ENCODE measurements at places on chromosomes 7 and 10. TPM values are rescaled to one million over a fixed set of nuclear protein-coding genes. Genes with fewer than 3 reads are reported as not detected.

The CRYGN gene
- total RNA-seq = not detected

The GIMAP6 gene
- total RNA-seq = 47.7 TPM

The SPDYE6 gene
- not detected for total RNA-seq

The ADRB1 gene
- total RNA-seq = not detected

DNA sequence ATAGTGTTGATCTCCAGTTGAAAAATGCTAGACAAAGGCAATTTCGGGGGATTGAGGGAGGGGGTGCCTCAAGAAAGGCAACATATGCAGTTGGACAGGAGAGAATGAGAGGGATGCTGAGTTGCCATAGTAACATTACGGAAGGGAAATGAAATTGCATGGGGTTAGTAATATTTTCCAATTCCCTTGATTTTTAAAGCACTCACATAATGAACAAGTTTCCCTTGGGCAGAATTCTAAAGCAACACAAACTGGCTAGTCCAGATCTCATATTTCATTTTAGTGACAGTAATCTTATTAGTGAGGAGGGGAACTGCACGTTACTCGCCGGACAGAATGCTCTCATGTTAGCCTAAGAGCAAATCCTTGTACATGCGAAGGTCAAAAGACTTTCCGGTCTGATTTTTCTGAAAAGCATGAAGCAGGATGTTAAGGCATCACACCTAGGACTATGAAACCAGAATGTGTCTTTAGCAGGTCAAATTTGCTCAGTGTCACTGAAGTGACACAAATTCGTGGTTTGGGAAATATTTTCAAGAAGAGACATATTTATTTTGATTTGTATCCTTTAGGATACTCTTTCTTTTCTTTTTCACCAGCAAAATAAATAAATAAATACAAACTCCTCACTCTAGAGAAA lies 165.5 kb downstream of the ANK3 start:
- DNase-seq = no peak

DNA sequence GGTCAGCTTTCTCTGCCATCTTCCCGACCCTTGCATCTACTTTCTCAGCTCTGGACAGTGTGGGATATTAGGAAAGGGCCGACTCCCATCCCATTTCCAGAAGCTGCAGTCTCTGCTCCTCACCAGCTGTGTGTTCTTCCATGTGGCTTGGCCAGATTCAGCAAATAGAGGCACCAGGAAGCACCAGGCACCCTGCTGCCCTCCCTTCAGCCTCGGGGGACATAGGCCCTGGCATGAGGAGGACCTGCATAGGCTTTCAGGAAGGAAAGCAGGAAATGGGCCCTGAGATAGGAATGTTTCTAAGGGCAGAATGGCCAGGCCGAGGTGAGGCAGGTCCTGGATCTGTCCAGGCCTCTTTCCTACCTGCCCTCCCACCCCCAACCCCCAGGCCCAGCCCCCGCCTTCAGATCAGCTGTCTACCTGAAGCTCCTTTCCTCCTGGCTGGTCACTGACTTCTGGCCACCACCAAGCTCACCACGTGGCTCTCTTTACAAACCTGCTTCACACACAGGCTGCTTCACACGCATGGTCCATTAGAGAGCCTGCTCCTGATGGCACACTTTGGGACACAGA lies 27.5 kb upstream of the PURB start:
- no peak for DNase-seq

GRCh38 chr7:74480861-74481417 lies 27.2 kb downstream of the GTF2IRD1 start:
- peak; percentile 9 for DNase-seq

DNA sequence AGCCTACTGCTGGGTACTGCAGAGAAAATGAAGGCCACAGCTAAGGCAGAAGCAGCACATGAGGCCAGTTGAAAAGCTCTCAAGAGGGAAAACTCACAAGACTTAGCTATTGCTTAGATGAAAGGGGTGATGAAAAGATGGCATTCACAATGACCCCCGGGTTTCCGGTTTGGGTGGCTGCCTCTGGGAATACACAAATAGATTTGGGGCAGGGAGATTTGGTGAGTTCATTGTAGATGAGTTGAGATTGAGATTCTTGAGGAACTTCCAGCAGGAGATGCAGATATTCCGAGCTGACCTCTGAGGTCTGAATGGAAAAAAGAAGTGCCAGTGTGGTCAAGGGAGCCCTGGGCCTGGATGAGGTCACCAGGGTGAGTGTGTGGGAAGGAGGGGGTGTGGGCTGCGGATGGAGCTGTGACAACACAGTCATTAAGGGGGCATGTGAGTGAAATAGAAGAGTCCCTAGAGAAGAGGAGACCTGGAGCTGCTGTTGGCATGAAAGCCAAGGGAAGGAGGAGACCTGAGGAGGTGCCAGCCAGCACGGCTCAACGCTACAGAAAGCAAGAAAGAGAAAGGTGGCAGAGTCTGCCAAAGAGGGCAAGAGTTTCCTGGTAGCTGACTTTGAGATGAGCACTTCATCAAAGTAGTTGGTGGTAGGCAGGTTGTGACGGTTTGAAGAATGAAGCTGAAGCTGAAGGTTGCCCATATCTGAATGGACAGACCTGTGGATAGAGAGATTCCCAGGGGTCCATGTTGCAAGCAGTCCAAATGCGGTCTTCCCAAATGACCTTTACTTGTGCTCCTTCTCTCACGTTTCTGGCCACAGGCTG lies 43.7 kb downstream of the HIF1AN start:
- no peak for DNase-seq

DNA sequence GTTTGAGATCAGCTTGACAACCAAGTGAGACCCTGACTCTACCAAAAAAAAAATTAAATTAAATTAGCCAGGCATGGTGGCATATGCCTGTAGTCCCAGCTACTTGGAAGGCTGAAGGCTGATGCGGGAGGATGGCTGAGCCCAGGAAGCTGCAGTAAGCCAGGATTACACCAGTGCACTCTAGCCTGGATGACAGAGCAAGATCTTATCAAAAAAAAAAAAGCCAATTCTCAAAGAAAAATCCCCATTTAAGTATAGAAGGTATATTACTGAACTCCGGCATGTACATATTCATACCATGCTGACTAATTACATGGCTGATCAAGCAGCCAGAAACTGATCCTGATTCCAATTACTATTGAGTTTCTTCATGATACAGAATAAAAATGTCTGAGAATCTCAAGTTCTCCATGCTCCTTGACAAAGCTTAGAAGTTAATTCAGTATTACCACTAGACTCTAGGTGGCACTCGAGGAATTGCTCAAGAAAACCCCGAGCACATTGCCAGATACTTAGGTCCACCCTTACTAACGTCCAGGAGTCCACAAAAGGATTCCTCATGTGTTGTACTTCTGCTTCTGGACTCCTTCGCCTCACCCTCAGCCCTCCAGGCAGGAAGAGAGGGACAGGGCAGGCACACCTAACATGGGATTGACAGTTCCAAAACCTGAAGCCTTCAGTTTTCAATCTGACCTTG lies 148.9 kb downstream of the PARD3 start:
- DNase-seq = no peak

- no peak for DNase-seq
These were observed 179.6 kb upstream of the PHYHIPL start for GRCh38 chr10:58996866-58997265.

GRCh38 chr10:73791871-73792400 lies 6.5 kb downstream of the ZSWIM8 start:
- no peak for DNase-seq

DNA sequence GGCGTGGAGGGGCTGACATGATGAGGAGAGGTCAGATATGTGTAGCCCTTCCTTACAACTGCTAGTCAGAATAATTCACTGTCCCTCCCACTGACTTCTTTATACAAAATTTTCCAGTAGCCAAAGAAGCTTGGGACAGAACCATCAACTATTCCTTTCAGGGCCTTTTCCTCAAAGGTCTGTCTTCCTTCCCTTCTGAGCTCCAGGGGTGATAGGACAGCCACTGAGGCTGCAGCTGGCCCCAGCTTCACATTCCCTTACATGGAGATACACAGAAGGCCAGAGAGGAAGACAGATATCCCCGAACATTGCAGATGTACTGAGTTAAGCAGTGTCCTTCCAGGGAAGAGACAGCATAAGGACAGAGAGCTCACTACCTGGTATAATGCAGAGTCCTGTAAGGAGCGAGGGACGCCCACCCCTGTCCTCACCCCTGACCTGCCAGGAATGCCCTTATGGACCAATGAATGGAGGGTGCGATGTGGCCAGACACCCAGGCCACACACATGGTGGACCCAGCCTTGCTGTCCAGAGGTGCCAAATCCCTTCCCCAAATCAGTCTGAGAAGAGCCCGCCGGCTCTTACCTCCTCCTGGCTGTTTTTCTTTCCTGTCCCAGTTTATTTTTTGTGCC lies 754.7 kb downstream of the GRID1 start:
- no peak for DNase-seq

DNA sequence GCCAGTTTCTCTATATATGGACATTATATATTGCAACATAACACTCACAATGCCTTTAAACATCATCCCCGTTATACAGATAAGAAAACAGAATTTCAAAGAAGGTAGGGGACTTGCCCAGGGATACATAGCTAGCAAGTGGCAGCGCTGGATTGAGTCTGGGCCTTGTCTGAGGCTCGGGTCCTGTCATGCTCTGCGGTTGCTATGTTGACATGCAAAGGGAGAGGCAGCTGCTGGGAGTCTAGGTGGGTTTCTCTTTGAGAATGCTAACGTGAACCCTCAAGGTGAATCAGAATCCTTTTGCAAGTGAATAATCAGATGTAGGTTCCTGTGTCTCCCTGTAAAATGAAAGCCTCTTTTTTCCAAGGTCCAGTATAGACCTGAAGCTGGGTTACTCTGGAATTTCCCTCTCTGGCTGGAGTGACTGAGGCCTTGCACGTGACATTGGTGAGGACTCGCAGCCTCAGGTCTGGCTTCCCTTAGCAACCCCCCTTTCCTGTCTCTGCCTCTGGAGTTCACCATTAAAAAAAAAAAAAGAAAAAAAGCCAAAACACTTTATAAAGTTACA lies 38.9 kb downstream of the TCF7L2 start:
- DNase-seq = no peak

DNA sequence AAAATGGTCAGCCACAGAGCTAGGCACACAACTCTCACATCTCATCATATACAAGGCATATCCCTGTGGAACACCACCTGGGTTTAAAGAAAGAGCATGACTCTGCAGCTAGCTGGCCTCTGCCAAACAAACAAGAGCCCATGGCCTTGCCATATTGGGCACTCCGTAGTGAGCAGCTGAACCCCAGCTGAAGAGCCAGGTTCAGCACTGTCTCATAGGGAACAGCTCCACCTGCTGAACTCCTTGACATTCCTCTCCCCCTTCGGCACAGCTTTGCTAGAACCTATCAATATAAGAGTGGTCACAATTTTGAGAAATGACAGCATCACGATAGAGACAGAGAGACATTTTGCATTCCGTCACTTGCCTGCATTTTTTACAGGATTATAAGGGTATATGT lies 20.0 kb downstream of the SORCS1 start:
- DNase-seq = peak; percentile 44

GRCh38 chr10:104393387-104393786 lies 39.8 kb downstream of the CFAP58 start:
- DNase-seq = no peak

GRCh38 chr10:129963641-129964501 lies at the start of gene EBF3:
Gene EBF3, minus strand, starts transcription at chr10:129964274. Its CDS starts 506 bp downstream, at chr10:129963768.
- DNase-seq = peak; percentile 85

GRCh38 chr7:23213755-23214154 lies 31.9 kb downstream of the NUP42 start:
- no peak for DNase-seq

DNA sequence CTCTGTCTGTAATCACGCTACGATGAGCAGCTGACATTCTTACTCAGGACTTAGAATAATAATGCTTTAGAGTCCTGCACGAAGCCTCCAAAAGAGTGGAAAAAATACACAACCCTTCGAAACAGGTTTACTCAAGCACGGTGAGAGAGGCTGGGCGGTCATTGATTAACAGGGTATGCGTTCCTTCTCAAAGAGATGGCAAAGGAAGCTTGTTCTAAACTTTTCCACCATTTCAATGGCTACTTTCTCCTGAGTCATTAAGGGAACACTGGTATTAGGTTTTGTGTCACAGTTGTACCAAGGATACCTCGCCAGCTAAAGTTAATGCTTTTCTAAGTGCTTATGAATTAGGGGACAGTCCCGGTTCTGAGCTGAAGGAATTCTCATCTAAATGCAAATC lies 141.9 kb upstream of the RHEB start:
- no peak for DNase-seq

GRCh38 chr10:13632884-13633440 lies 46.2 kb downstream of the PRPF18 start:
- no peak for DNase-seq

GRCh38 chr10:11208908-11209829 lies 191.5 kb downstream of the CELF2 start:
- no peak for DNase-seq

- no peak for DNase-seq
These were observed 109.4 kb downstream of the CDK14 start for GRCh38 chr7:90705391-90706071.

DNA sequence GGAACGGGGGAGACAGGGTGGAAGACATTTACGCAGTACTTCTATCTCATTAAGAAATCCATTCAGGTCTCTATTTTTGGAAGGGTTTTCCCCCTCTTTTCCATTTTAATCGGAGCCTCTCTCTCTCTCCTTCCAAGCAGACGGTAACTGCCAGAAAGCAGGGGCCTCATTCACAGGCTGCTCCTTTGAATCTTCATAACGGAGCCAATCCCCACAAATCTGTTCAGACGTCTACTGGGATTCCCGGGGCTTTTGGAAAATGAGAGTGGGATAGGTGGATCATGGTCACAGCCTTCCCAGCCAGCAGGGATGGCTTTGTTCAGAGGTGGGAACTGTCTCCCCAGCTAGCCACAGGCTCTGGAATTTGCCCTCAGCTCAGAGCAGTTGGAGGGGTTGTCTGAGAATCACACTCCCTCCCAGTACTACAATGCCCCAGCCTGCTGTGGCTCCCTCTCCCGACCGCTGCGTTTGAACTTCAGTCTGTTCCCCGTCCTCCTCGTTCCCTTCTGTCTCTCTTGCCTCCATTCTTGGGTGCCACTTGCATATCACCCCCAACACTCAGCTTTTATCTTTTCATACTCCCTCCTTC lies 413.6 kb downstream of the PLXNA4 start:
- no peak for DNase-seq

DNA sequence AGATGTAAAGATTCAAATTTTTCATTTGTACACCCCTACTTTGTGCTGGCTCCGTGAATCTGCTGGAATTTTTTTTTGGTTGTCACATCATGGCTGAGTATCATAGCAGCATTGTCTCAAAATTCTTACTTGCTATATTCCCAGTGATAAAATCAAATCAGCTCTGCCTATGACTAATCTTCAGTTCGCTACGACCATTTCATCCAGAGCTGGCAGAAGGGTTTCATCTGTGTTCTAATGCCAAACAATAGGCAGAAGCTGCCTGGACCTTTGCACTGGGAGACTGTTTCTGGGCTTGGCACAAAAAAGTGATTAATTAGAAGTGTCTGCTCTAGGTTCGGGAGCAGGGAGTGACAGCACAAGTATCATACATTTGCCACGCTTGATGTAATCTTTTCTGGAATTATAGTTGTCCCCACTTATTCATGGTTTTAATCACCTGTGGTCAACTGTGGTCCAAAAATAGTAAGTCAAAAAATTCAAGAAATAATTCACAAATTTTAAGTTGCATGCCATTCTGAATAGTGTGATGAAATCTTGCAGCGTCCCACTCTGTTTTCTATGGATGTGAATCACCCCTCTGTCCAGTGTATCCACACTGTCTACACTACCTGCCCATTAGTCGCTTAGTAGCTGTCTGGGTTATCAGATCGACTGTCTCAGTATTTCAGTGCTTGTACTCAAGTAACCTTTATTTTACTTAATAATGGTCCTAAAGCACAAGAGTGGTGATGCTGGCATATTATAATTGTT lies 120.5 kb upstream of the IMMP2L start:
- DNase-seq = no peak

All from endothelial cell (in vitro differentiated cells).